RPMI7951 (cell line): ENCODE measurements at places on chromosomes 6 and 20.

DNA sequence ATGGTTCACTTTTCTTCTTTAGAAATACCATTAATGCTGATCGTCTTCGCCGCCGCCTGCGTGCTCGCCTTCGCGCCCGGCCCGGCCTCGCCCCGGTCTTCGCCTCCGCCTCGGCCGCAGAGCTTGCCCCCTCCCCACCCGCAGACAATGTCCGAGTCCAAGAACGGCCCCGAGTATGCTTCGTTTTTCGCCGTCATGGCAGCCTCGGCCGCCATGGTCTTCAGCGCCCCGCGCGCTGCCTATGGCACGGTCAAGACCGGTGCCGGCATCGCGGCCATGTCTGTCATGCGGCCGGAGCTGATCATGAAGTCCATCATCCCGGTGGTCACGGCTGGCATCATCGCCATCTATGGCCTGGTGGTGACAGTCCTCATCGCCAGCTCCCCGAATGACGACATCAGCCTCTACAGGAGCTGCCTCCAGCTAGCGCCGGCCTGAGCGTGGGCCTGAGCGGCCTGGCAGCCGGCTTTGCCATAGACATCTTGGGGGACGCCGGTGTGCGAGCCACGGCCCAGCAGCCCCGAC is 4.8 kb upstream of the PRPH2 start:
- DNase-seq: no peak

- DNase-seq: peak; percentile 97
These were observed 71.3 kb upstream of the TOX2 start for GRCh38 chr20:43843096-43843964.

- DNase-seq: no peak
These were observed 560.4 kb upstream of the JAG1 start for GRCh38 chr20:11234181-11234580.

DNA sequence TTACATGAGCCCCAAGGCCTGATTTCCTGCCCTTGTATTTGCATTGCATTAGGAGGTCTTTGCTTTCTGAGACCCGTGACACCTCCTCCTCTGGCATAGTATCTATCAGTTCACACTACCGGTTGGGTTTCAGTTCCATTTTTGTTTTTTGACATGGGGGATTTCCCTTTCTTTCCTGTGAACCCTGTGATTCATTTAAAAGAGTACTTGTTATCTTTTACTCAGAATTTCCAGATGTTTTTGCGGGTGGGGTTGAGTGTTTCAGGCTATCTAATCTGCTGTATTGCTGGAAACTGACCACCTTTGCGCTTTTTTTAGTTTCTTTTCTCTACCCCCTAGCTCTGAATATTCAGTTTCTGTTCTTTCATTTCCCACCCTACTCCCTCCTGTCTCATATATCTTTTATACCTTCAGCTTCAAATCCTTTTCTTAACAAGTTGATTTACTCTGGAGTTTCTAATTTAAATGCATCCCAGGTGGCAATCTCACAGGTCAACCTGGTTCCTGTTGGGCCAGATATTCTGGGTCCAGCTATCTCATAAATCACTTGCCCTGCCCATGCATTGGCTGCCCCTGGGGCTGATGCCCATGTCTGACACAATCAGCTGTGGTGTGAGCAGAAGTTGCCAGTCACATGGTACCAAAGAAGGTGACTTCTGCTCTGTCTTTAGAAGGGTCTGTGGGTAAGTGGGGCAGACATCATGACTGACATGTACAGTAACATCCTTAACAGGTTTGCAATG is 14.3 kb upstream of the NCOA3 start:
- peak; percentile 60 for DNase-seq

DNA sequence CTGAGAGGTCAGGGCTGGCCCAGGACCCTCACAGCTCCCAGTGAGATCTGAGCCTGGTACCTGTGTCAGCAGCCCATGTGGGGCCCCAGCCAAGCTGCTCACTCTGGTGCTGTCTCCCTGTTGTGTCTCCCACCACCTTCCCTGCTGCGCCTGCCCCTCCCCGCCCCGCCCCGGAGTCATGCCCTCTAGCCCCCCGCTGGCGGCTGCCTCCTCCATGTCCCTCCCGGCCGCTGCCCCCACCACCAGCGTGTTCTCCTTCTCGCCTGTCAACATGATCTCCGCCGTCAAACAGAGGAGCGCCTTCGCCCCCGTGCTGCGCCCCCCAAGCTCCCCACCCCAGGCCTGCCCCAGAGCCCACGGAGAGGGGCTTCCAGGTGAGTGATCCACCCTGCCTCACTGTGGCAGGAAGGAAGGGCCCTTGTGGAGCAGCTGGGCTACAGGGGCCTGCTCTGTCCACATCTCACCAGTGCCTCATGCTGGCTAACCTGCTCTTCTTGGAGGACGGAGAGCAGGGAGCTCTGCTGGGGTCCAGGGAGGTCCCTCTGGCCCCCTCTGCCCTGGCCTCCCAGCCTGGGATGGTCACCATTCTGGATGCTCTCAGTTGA is 44.9 kb downstream of the CPXM1 start:
- no peak for DNase-seq

DNA sequence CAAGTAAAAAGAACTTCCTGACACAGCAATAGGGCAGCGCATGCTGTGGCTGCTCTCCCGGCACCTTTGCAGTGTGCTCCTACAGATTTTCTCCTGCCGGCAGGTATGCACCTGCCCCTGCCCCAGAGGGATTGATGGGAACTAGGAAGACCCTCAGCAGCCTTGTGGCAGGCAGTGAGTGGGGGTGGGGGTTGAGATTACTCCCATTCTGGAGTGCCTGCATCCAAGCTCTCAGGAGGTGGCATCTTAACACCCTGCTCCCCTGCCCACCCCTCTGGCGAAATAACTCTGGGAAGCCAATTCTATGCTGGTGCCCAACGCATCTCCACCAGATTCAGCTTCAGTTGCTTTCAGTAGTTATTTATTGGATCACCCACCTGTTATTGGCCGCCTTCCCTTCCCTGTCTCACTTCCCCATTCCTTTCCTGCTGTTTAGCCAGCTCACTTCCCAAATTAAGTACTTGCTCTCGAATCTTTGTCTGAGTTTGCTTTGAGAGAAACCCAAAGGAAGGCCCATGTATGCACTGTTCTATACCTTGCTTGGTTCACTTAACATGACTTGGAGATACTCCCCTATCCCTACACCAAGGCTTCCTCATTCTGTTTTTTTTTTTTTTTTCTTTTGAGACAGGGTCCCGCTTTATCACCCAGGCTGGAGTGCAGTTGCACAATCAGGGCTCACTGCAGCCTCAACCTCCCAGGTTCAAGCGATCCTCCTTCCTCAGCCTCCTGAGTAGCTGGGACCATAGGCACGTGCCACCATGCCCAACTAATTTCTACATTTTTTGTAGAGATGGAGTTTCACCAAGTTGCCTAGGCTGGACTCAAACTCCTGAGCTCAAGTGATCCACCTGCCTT is 29.3 kb upstream of the SLC23A2 start:
- no peak for DNase-seq

- DNase-seq: peak; percentile 26
These were observed 782 bp downstream of the MAP3K5 start for GRCh38 chr6:136791296-136792094.

GRCh38 chr6:109242925-109243324 is 139.3 kb downstream of the CD164 start:
- no peak for DNase-seq

DNA sequence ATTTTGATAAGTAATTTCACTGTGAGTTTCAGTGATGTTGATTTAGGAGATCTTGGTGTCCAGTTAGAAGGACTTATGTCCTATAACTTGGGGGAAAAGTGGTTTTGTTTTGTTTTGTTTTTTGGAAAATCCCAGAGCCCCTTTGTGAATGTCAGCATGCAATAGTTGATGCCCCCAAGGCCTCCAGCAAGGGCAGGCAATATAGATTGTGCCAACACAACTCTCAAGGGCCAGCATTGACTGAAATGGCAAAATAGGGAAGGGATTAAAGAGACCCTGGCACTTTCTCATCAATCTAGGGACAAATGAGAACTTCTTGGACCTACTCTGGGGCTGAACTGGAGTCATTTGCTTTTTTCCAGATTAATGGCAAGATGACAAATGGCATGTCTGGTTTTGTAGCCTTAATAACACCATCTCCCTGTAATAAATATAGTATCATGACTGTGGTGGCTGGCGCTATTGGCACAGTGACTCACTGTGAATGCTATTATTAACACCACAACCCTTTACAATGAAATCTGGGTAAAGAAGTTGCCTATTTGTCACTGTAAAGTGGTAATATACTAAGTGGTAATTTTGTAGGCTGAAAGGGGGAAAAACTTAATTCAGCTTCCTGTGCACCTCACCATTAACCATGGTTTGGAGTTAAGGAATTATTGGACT is 51.8 kb downstream of the ABRACL start:
- DNase-seq: peak; percentile 33

- no peak for DNase-seq
These were observed 15.5 kb upstream of the CST8 start for GRCh38 chr20:23475395-23475794.

DNA sequence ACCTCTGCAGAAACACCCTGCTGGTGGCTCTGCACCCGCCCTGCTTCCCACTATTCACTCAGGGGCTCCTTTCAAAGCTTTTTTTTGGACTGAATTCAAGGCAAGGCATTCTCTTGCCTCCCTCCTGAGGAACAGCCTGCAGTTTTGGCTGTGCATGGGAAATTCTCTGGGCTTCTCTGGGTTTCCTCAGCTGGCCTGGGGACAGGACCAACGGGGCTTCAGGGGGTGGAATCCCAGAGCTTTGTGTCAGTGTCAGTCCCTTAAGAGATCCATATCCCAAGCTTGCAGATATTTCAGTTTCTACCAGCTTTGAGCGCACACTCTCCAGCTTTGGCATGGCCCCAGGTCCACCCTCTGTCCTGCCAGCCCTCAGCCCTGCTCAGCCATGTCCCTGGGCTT is 2.0 kb downstream of the SCRT2 start:
- DNase-seq: no peak

DNA sequence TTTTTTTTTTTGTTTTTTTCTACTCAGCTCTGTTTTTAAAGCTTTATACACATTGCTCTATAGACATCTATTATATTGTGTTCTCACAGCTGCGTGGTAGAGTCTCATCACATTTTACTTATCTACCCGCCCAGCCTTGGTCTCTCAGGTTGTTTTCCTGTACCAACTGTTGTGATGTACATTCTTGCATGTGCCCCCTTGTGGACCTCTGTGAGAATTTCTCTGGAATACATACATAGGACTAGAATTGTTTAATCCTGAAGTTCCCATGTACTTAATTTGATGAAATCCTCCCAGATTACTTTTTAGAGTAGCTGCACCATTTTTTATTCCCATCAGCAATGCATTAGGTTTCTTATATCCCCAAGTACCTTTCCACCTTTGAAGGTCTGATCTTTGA is 40.4 kb upstream of the TINAG start:
- peak; percentile 59 for DNase-seq

GRCh38 chr6:2110504-2110903 is 134.9 kb downstream of the GMDS start:
- peak; percentile 71 for DNase-seq

GRCh38 chr6:165960695-165961094 is 207.0 kb downstream of the TBXT start:
- DNase-seq: no peak

DNA sequence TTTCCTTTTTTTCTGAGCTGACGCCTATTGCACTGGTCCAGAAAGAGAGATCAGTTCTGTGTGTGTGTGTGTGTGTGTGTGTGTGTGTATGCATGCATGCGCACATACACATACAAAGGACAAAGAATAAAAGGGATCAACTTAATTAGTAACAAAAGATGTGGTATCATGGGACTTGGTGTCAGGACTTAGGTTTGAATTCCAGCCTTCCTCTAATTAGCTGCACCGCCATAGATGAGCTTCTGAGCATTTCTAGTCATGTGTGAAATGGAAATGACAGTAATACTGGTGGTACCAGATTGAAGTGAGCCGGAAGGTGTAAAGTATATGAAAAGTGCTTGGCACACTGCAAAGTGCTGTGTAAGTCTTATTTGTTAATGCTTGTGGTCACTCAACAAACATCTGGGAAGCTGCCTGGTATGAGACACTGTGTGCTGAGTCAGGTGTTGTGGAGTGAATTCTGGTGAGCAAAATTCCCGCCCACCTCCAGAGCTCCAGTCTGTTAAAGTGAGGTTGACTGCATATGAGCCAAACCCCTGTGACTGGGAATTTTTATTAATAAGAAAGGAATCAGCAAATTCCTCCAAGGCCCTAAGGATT is 12.4 kb downstream of the DAAM2 start:
- DNase-seq: peak; percentile 56

GRCh38 chr6:75147512-75147911 is 58.3 kb downstream of the COL12A1 start:
- no peak for DNase-seq

GRCh38 chr6:55997223-55997874 is 122.0 kb upstream of the BMP5 start:
- no peak for DNase-seq

DNA sequence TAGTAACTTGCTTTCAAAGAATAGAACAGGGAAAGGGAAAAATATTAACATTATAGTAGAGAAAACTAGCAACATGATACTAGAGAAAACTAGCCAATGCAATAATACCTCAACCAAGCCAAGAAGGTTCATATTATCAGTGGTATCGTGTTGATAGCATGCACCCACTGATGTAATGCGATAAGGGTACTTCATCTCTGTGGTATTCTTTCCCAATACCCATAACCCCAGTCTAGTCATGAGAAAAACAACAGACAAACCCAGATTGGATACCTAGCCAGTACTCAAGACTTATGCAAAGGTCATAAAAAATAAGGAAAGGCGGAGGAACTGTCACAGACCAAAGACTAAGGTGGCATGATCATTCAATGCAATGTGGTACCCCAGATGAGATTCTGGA is 21.0 kb downstream of the BLOC1S5 start:
- DNase-seq: no peak

DNA sequence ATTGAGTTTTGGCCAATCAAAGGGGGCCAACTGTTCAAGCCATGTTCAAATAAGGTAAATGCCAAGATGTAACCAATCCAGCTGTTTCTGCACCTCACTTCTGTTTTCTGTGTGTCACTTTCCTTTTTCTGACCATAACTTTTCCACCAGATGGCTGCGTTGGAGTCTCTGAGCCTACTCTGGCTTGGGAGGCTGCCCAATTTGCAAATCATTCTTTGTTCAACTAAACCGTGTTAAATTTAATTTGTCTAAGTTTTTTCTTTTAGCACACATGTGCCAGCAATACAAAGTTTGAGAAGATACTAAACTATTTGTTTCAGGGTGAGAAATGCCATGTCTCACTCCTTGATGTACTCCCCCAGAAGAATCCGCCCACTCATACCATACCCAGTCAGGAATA is 52.1 kb downstream of the IYD start:
- DNase-seq: no peak

DNA sequence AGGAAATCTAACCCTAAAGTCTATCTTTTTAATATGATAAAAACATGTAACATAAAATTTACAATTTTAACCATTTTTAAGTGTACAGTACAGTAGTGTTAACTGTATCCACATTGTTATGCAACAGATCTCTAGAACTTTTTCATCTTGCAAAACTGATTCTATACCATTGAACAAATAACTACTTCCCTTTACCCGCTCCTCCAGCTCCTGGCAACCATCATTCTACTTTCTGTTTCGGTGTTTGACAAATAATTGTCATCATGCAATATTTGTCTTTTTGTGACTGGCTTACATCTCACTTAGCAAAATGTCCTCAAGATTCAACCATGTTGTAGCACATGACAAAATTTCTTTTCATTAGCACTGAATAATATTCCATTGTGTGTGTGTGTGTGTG is 203.2 kb downstream of the SIM1 start:
- no peak for DNase-seq

GRCh38 chr6:134821928-134822864 is 127.7 kb downstream of the ALDH8A1 start:
- DNase-seq: no peak
